ENCODE measurements at places on chromosomes 3 and 15. TPM values are rescaled to one million over a fixed set of nuclear protein-coding genes. Genes with fewer than 3 reads are reported as not detected.

DNA sequence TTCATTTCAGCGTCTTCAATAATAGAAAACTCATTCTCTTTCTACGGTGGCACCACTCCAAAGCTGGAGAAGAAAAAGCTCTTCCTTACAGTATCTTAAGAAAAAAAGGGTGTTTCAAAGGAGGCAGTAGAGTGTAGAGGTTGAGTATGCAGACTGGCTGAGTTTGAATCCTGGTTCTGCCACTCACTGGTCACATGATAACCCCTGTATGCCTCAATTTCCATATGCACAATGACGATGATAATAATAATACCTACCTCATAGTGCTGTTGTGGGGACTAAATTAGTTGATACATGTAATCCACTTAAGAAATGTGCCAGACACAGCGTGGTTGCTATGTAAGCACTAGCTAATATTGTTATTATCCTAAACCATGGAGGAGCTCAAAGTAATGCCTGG, 4.5 kb downstream of the ANP32A start:
- no peak for DNase-seq

DNA sequence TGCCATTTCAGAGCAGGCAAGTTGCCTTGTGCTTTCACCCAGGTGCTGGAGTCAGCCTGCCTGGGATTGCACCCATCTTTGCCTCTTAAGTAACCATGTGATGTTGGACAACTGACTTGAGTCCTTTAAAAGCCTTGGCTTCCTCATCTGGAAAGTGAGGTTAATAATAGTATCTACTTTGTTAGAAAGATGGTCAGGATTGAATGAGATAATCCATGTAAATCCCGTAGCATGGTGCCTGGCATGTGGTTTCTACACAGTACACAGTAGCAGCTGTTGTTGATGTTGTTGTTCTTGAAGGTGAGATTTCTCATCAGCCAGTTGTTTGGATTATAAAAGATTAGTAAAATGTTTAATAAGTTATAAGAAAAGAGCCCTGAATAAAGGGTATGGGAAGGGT, 48.8 kb downstream of the PSMD6 start:
- no peak for DNase-seq

DNA sequence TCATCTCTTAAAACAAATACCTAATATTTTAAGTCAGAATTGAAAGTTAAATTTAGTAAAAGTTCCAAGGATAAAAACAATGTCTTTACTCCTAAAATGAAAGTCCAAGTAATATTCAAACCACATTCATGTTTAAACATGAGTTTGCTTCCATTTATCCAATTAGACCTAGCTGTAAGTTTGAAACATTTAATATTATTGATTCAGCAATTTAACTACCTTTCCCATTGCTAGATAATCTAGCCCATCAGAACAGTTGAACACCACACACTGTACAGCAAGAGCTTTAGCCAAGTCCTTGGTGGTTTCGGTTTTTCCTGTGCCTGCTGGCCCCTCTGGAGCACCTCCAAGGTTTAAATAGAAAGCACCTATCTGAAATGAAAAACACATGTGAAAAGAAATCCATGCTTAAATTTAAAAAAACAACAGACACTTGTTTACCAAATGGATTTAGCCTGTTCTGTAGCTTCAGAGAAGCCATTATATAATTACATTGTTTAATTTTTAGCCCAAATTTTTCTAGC, 97.8 kb downstream of the DNAH12 start:
- DNase-seq = no peak

DNA sequence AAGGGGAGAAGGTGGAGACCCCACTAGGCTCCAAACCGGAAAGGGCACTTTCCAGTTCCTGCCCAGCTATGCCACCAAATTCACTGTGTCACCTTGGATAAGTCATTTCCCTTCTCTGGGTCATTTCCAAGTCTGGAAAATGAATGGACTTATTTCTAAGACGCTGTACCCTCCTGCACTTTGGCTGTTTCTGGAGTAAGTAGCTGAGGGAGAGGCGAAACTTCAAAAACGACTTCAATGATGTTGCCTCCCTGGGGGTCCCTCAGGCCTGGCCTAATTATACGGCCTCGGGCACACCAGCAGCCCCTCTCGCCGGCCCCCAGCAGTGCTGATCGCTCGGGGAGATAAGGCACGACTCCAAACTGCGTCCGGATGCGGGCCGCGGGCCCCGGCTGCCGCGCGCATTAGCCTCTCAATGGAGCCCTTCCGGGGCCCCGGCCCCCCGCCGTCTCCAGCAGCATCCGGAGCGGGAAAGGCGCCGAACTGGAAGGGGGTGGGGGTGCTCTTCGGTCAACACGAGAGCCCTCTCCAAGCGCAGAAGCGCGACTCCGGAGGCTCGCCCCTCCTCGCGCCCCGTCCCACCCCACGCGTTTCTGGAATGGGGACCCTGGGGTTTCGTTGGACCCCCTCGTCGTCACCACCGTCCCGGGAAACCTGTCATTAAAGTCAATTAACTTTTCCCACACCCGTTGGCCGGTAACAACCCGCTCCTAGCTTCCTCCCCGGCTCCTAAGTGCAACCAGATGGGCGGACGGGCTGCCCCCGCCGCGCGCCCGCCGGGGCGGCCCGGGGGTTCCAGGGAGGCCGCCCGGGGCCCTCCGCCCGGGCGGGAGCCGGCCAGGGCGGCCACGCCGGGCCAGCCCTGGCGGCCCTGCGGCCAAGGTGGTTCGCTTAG, 4.8 kb downstream of the HES1 start:
- DNase-seq = peak; percentile 85

DNA sequence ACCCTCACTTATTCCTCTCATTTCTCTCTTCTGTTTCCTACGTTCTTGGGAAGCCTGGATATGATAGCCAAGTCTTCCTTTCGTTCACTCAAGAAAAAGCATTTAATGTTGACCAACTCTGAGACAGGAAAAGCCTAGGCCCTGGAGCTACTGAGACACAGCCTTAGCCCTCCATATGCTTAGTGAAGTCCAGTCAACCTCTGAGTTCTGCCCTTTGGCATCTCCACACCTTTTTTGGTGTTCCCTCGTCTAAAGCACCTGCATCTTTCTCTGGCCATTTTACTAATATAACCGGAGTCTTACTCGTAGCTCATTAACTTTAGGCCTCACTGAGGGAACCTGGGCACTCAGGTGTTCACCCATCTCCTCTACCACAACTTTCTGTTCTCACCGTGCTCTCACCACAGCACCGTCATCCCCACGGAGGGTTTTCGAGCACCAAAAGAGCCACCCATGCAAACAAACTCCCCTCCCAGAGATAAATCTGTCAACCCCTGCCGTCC, 632 bp downstream of the MTHFS start:
- no peak for DNase-seq

GRCh38 chr3:152159328-152159727, 109.4 kb upstream of the MBNL1 start:
- no peak for DNase-seq

- peak; percentile 40 for DNase-seq
Measured at GRCh38 chr15:85743392-85744055, 51.2 kb downstream of the KLHL25 start.

DNA sequence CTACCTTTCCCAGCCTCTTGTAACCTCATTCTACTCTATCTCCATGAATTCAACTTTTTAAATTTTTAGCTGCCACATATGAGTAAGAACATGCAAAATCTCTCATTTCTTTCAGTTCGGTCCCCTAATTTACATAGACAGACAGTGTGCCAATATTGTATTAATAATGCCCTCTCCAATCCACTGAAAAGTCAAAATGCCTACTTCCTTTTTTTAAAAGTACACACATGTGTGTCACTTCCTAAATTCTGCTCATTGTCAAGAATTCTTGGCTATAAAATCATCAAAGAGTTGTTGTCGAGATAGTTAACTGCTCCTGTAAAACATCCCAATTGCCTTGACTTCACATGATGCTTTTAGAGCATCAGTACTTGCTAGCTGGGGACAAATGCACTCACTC, 84.2 kb upstream of the IL12A start:
- no peak for DNase-seq

DNA sequence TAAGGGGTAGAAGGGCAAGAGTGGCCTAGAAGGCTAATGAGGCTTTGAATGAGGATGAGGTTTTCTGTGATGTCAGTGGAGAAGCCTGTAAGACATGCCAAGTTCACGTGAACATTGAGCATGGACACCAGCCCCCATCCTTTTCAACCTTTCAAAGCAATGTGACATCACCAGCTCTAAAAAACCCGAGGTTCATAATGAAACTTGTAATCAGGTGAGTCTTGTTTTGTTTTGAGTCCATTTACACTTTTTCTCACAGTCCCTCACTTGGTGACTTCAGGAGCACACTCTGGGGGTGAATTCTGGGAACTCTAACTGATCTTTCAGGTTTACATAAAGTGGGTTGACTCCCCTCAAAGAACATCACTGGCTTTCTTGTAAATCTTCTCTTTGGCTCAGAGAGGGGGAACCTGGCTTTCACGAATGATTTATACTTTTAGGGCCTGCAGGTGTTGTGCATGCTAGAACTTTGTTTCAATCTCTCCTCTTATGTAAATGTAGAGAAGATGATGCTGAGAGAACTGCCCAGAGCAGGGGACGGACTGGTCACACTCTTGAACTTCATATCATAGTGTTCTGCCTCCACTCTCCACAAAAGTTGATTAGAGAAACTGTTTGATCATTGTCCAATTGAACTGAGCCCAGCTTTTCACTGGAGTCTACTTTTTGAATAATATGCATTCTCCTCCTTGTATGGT, 224.7 kb upstream of the SATB1 start:
- DNase-seq = no peak

- DNase-seq = no peak
Measured at GRCh38 chr3:10363935-10364334, 43.0 kb upstream of the SEC13 start.

DNA sequence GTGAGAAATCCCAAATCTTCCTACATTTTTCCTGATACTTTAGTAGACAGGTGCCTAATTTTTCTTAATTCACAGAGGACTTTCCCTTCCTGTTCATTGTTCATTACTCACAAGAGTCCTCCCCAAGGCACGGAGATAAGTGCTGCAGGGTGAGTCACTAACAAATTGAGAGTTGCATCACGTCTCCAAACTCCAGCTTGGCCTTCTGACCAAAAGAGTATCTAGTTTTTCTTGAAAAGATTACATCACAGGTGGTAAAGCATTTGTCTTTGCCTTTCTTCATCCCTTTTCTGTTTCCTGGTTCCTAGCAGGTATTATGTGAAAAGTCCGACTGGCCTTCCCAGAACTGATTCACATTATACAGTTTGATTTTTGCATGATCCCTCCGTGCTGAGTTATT, 24.9 kb upstream of the RASGRP1 start:
- no peak for DNase-seq

DNA sequence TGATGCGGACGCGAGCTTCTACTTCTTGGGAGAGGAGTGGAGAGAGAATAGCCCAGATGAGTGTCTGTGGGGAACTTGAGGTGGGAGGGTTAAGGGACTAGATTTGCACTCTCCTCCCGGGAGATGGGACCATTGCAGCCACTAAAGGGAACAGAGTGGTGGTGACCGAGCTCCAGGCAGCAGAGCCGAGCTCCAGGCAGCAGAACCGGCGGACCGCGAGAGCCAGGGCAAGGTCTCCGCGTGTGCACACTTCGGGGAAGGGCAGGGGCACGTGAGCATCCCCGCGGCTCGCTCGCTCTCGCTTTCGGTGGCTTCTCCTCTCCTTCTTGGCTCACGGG, 1.1 kb downstream of the IGDCC3 start:
- DNase-seq = no peak

- DNase-seq = no peak
Measured at GRCh38 chr3:15934389-15935195, 136.8 kb upstream of the ANKRD28 start.

GRCh38 chr15:80967451-80967850, 22.2 kb downstream of the MESD start:
- DNase-seq = no peak

The ARGFX gene
- not detected for polyA plus RNA-seq

The MUC13 gene
- 156 TPM for polyA plus RNA-seq

The IL5RA gene
- 0.06 TPM for polyA plus RNA-seq

The FURIN gene
- polyA plus RNA-seq = 23.4 TPM

The SIDT1 gene
- polyA plus RNA-seq = 6.0 TPM
